Peyer's patch (tissue), 4 donors: ENCODE measurements at places on chromosomes 4 and X.

DNA sequence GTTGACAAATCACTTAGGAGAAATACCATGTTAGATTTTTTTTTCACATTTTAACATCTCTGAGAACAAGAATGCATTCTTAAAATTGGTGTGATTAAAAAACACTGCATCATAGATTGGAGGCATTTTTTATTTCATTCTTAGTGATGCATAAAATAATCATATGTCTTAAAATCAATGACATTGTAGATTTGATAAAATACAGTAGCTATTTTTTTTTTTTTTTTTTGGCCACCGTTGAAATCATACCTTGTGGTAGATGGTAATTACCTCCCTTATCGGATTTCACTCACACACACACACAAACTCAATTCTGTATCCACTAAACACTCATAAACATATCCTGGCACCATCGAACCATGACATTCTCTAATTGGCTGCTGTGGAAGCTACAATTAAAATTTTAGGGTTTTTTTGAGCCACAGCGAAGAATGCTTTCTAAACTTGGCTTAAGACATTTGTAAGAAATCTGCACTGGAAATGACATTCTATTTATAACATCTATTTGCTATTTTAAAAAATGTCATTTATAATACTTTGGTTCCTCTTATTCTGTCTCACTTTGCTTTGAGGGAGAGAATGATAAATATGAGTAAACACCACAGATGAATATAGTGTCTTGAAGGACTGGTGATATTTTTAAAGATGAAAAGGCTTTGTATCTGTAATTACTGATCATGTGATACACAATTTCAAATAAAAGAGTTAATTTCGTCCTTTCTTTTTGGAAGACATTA lies 60.1 kb downstream of the CCSER1 start:
- H3K36me3 ChIP-seq, result no peaks in the 10 kb centered on the region
- H3K4me1 ChIP-seq, result no peaks in the 10 kb centered on the region
- no peak overlapping the region for H3K4me3 ChIP-seq
- H3K27ac ChIP-seq, result no peak overlapping the region
- H3K27me3 ChIP-seq, result no peaks in the 10 kb centered on the region

DNA sequence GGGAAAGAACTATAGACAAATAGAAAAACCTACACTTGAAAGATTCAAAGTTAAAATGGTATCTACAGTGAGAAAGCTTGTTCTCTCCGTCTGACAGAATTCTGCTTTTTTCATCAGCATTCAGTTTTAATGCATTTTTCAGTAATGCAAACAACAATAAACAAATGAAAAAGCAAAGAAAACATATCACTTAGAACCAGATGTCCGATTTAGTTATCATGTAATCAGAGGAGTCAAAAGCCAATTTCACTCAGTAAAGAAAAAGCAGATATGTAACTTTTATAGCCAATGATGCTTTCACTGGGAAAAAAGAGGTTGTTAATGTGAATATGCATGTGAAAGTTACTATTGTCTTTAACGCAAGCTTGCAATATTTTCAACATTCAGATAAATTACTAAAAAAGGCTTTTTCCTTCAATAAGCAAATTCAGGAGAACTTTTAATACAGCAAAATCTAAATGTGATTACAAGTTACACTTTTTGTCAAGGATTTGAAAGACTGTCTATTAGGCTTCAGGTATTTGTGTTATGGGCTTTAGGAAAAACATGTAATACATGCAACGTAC lies 70.7 kb downstream of the TMEM47 start:
- H3K36me3 ChIP-seq, result no peaks in the 10 kb centered on the region
- no peak overlapping the region for H3K4me3 ChIP-seq

GRCh38 chr4:119939071-119939995 lies 127.3 kb downstream of the MAD2L1 start:
- H3K4me3 ChIP-seq, result no peak overlapping the region
- no peak overlapping the region for H3K27ac ChIP-seq
- H3K36me3 ChIP-seq, result no peaks in the 10 kb centered on the region

DNA sequence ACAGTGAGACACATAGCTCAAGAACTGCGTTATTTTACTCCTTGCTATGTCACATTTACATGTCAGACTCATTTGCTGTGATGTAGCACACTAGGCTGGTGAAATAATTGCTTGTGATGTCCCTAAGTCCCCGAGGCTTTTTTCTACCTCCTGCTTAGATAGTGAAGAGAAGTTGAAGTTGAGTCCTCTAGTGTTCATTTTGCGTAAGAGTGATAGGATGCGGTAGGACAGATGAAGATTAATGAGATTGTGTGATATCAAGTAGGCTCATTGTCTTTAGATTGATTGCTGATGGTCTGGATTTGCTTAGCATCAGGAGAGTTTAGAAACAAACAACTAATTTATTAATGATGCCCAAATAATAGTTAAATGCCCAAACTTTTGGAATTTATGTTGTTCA lies 173.6 kb upstream of the NUDT6 start:
- no peaks in the 10 kb centered on the region for H3K4me1 ChIP-seq
- H3K4me3 ChIP-seq, result no peak overlapping the region
- no peak overlapping the region for H3K27ac ChIP-seq
- H3K36me3 ChIP-seq, result no peaks in the 10 kb centered on the region
- no peaks in the 10 kb centered on the region for H3K27me3 ChIP-seq
- no peak for DNase-seq

DNA sequence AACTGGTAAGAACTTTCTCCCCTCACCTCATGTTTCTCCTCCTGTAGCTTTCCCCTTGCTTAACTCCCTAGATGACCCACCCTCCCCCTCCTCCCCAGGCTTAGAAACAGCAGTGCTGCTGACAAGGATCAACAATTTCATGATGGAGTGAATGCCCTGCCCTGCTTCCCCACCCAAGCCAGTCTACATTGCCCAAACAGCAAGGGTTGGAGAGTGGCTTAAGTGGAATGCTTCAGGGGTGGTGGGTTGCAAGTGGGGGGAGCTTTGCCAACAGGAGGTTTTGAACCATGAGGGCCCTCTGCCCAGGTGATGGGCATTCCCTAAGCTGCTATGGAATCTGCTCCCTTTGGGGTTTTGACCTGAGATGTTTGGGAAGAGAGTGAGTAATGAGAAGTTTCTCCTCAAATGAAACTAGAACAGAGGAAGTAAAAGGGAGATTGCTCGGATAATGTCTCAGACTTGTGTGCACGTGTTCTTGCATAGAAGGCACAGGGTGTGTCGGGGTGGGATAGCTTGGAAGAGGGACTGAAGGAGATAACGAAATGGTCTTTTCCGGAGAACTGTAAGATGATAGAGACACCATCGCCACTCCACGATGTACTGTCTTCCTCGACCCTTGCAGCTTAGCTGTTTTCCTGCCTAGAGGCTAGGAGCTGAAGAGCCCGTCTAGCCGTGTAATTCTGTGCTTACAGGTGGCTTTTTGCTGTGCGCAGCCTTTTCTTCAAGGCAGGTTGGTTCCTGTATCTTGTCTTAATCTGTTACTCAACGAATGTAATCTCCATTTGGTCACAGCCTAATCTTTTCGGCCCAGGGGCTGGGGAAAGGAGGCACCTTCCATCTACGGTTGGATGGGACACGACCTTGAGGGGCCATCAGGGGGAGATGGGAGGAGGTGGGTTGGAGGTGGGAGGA lies 10.1 kb downstream of the GDPD2 start:
- H3K36me3 ChIP-seq, result no peaks in the 10 kb centered on the region
- no peaks in the 10 kb centered on the region for H3K4me1 ChIP-seq
- H3K27me3 ChIP-seq, result no peaks in the 10 kb centered on the region
- no peak for DNase-seq

DNA sequence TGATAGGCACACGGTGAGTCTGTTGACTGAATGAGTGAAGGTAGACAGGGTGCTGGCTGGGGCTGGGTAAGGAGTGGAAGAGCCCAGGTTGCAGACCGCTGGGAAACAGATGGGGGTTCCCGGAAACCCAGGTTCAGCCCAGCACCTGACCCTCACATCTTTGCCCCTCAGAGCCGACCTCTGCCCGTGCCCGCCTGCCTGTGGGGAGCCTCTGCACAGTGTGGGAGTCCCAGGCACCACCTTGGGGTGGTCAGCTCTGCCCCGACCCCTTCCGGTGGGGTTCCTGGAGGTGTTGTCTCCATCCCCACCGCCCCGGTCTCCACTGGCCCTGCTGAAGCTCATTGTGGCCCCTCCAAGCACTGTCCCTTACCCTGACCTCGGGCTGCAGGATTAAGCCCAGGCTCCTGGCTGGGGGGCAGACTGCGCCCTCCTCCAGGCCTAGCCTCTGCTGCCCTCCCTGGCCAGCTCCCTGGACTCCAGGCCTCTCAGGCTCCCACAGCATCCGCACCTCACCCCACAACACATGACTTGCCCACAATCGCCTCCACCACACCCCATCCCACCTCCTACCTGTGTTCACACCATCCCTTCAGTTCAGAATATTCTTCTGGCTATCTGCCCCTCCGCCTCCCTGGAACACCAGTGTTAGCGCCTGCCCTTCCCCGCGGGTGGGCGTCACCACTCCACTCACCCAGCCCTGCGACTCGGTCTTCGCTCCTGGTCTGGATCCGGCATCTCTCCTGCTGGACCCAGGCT lies 21.4 kb downstream of the HMX1 start:
- H3K27ac ChIP-seq, result no peak overlapping the region
- no peaks in the 10 kb centered on the region for H3K36me3 ChIP-seq
- no peaks in the 10 kb centered on the region for H3K27me3 ChIP-seq
- no peak overlapping the region for H3K4me3 ChIP-seq
- no peak for DNase-seq

DNA sequence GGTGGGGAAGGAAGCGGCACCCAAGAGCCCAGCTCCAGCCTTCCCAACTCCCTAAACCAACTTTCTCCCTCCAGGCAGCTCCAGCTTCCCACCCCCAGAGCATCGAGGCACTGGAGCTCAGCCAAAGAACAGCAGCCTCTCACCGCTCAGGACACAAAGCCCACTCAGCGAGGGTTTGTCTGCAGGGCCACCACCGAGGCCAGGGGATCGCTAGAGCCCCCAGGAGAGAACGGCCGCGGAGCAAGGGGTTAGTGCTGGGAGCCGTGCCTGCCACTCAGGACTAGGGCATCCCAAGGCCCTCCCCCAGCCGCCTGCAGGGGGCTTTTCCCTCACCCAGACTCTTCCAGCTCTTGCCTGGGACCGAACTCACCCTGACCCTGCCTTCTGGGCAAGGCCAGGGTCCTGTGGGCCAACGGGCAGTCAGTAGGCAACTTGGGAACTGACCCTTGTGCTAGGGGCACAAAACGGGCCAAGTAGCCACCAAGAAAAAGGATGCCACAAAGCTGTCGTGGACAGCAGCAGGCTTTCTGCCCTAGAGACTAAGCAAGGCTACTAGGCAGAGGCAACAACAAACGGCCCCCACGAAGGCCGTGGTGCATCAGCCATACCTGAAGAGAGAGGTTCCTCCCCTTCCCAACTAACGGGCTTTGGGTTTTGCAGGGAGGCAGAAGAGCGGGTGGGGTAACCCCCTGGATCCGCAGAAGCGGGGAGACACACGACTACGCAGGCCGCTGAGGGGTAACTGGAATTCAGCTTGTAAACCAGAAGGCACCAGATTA lies 2.3 kb downstream of the HCFC1 start:
- no peaks in the 10 kb centered on the region for H3K27me3 ChIP-seq
- peaks cover 30% of the 10 kb centered on the region for H3K4me1 ChIP-seq
- peak overlapping the region; percentile 99 for H3K27ac ChIP-seq
- peak overlapping the region; percentile 79 for H3K4me3 ChIP-seq

DNA sequence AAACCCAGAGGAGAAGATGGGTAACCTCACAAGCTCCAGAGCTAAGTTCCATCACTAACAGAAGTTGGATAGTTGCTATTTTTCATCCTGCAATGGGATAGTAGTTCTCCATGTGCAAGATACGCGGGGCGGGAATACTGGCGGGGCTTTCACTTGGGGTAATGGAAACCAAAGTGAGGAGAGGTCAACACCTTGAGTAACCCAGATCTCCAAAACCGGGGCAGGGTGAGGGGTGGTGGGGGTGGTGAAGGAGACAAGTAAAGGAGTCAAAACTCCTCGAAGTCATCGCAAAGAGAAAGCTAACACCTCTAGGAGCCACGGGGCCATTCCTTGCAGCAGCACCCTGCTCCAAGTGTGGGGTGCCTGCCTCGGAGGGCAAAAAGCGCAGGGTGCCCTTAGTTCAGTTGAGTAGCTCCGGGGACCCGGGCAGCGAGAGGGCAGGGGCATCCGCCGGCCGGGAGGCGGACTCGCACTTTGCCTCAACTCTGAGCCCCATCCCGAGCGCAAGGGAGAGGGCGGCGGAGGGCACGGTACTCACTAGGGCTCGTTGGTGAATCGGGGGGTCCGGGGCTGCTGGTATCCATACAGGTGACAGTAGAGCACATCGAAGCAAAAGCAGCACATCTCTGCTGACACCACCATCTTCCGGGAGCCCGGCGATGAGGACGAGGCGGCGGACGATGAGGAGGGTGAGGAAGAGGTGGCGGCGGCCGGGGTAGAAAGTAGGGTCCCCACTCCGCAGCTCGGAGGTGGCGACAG lies 645 bp downstream of the AMMECR1 start:
- peak overlapping the region; percentile 83 for H3K27ac ChIP-seq
- H3K4me3 ChIP-seq, result peak overlapping the region; percentile 57
- H3K36me3 ChIP-seq, result no peaks in the 10 kb centered on the region

DNA sequence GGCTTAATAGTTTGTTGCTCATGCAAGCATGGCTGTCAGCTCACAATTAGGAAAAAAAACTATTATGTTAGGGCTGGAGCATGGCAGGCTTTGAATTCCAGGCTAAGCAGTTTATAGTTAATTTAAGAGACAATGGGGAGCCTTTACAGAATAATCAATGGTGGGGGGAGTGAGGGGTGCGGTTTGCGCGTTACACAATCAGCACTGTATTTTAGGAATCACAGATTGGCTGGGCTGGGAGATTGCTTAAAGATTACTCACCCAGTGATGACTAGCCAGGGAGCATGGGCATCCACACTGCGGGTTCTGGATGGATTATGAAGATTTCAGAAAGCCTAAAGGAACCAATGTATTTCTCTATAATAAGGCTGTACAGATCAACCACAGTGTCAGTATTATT lies 186.6 kb downstream of the SOX3 start:
- no peaks in the 10 kb centered on the region for H3K36me3 ChIP-seq
- H3K27me3 ChIP-seq, result no peaks in the 10 kb centered on the region
- no peak overlapping the region for H3K4me3 ChIP-seq

DNA sequence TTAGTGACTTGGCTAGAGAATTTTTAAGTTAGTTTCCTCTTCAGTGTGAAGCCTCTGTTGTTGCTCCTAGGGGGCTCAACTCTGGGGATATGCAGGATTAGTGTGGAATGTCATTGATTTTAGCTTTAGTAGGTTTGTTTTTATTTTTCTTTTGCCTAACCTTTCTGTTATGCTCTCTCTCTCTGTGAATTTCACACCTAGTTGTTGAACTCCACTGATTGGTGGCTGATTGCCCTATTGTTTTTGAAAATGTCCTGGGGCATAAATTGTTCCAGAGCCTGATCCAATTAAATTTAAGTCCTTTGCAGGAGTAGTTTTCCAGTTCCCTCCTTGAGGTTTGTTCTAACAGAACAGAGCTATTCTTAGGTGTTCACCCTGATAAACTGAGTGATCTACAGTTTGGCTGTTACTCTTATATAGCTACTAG lies 393.3 kb upstream of the CTSO start:
- no peaks in the 10 kb centered on the region for H3K36me3 ChIP-seq
- H3K27me3 ChIP-seq, result no peaks in the 10 kb centered on the region
- no peak overlapping the region for H3K27ac ChIP-seq
- H3K4me3 ChIP-seq, result no peak overlapping the region

- H3K27me3 ChIP-seq, result no peaks in the 10 kb centered on the region
- H3K27ac ChIP-seq, result peak overlapping the region; percentile 43
- no peaks in the 10 kb centered on the region for H3K36me3 ChIP-seq
- peak overlapping the region; percentile 52 for H3K4me3 ChIP-seq
Observed at GRCh38 chrX:71492231-71493065, 40.5 kb upstream of the OGT start.

- no peaks in the 10 kb centered on the region for H3K4me1 ChIP-seq
- no peaks in the 10 kb centered on the region for H3K27me3 ChIP-seq
- H3K36me3 ChIP-seq, result no peaks in the 10 kb centered on the region
- H3K4me3 ChIP-seq, result no peak overlapping the region
- no peak for DNase-seq
Observed at GRCh38 chr4:100590325-100590724, 72.5 kb upstream of the EMCN start.
